ENCODE measurements at places on chromosomes 1 and 21. TPM values are rescaled to one million over a fixed set of nuclear protein-coding genes. Genes with fewer than 3 reads are reported as not detected.

The NBPF11 gene
- total RNA-seq = 30.4 TPM

The KPNA6 gene
- total RNA-seq = 59.5 TPM

The ELOA gene
- 27.0 TPM for total RNA-seq

The CCDC185 gene
- total RNA-seq = not detected

The PKNOX1 gene
- 20.8 TPM for total RNA-seq

The CR1L gene
- total RNA-seq = not detected

The MINDY1 gene
- 20.2 TPM for total RNA-seq

The TMED5 gene
- total RNA-seq = 44.1 TPM

The HS2ST1 gene
- 14.4 TPM for total RNA-seq

The VASH2 gene
- total RNA-seq = not detected

The ACTA1 gene
- 0.34 TPM for total RNA-seq
